ENCODE measurements at places on chromosomes 5 and 9.

- no peak for DNase-seq
These were observed 101.7 kb upstream of the SARDH start for GRCh38 chr9:133839822-133840329.

- DNase-seq = no peak
These were observed 132.9 kb upstream of the CHD1 start for GRCh38 chr5:99061711-99062110.

- no peak for DNase-seq
These were observed 34.6 kb upstream of the NFIB start for GRCh38 chr9:14348373-14349145.

- no peak for DNase-seq
These were observed 100.7 kb downstream of the CDC42SE2 start for GRCh38 chr5:131364507-131365050.

DNA sequence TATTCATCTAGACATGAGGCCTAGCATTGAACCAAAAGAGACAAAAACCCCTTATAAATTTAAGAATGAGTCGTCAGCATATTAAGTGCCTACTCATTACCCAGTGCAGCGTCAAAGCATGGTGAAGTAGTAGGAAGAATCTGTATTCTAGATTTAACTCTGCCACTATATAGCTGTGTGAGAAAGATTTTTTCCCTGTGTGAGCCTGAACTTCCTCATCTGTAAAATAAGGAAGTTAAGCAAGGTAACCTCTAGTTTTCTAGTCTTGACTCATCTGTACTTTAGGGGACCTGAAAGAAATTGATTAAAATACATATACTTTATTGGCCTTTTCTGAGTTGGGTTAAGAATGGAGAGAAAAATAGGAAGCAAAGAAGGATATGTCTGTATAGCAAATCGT, 82.1 kb upstream of the RUSC2 start:
- DNase-seq = no peak
